Activated gamma-delta T cell treated with anti-CD3 and anti-CD28 coated beads, Interleukin-2, amount 50 U/mL, for 16 hours (primary cell): ENCODE measurements at places on chromosomes 7 and 10.

DNA sequence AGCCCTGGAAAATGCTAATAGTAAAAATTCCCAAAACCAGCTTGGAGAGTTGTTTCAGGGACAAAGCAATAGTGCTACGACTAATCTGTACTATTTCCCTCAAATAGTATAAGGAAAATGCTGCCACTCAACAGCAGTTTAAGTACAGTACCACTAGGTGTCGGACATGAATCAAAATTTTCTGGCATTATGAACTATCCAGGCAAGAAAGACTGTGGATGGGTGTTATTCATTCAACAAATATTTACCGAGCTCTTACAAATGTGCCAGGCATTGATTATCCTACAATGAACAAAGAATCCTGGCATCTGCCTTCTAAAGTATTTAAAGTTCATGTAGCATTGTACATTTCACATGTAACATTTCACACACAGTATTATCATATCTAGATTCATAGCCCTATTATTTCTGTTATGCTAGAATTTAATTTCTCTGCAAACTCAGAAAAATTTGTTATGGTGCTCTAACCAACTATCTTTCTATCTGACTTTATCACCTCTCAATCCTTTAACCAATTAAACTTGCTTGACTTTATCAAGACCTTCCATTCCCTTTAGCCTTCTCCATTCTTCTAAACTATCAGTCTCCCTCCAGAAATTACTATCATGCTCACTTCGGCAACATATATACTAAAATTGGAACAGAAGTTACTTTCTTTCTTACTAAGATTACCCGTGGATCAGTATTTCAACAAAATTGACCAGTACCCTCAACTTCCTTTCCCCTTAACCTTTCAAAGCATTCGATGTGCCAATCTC, 80.6 kb downstream of the ARHGAP21 start:
- no peak for DNase-seq

- DNase-seq = no peak
These were observed 68.5 kb downstream of the LRRN3 start for GRCh38 chr7:111159426-111159825.

- DNase-seq = no peak
These were observed 40.8 kb downstream of the CYP2C19 start for GRCh38 chr10:94803307-94803706.

- DNase-seq = no peak
These were observed 114.3 kb downstream of the ALOX5 start for GRCh38 chr10:45488365-45488764.

GRCh38 chr7:148579366-148579765, 11.2 kb upstream of the C7orf33 start:
- no peak for DNase-seq

- no peak for DNase-seq
These were observed 2.3 kb downstream of the ERLIN1 start for GRCh38 chr10:100183481-100183880.

DNA sequence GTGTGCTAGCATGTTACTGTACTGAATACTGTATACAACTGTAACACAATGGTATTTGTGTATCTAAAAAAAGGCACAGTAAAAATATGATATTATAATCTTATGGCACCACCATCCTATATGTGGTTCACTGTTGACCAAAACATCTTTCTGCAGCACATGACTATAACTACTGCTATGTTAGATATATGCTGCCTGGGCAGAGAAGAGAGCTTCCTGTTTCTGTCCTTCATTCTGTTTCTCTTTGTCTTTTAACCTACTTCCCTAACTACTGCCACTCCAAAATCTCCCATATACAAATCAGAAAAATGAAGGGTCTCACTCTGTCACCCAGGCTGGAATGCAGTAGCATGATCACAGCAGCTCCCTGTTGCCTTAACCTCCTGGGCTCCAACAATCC, 8.8 kb upstream of the FGL2 start:
- no peak for DNase-seq

GRCh38 chr7:7819442-7820247, 101.2 kb upstream of the RPA3 start:
- DNase-seq = no peak

DNA sequence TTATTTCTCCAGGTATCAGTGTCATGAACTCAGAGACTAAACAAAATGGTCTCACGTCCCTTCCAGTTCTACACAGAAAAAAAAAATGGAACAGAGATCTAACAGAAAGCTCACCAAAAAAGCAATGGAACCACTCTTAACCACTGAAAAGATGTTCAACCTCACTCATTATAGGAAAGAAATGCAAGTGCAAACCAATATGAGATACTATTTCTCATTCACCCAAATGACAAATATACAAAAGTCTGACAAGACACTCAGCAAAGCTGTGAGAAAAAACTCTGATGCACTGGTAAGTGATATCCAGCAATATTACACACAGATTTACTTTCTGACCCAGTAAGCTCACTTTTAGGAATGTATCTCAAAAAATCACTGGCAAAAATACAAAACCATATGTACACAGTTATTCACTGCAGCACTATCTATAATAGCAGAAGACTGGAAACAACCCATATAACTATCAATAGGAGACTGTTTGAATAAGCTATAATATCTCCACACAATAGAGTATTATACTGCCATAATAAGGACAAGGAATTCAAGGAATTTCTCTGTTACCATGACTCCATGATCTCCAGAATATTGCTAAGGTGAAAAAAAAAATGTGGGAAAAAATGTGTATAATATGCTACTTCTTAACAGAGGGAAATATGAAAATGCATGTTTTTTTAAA, 36.6 kb downstream of the ABI1 start:
- no peak for DNase-seq

GRCh38 chr10:20596911-20597310, 300.2 kb downstream of the NEBL start:
- no peak for DNase-seq

- no peak for DNase-seq
These were observed 14.0 kb downstream of the KMT2E start for GRCh38 chr7:105028004-105028403.

DNA sequence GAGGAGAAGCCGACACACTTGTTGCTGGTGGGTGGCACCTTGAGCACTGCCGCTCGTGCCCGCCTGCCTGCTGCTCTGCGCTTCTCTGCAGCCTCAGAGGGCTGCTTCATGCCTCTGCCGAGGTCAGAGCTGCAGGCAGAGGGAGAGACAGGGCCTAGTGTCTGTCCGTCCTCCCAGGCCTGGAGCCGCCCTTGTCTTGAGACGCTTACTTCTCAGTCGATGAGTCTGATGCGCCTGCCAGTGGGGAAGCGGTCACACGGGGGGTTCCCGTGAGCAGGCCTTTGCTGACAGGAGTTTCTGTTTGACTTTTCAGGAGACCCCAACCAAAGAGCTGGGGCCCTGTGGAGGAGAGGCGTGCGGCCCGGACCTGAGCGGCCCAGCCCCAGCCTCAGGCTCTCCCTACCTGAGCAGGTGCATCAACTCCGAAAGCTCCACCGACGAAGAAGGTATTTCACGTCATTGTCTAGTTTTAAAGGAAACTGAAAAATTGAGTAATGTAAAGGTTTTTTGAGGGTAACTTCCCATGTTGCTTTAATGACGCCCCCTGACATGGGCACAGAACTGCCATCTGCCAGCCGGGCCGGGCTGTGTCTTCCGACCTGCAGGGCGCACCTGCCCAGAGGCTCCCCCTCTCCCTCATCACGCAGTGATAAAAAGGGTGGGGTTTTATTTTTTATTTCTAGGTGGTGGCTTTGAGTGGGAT, 7.8 kb upstream of the BHLHA15 start:
- DNase-seq = no peak

GRCh38 chr7:73865738-73866445, 4.9 kb downstream of the TMEM270 start:
- no peak for DNase-seq

GRCh38 chr10:17883621-17884020, 68.1 kb upstream of the SLC39A12 start:
- no peak for DNase-seq

DNA sequence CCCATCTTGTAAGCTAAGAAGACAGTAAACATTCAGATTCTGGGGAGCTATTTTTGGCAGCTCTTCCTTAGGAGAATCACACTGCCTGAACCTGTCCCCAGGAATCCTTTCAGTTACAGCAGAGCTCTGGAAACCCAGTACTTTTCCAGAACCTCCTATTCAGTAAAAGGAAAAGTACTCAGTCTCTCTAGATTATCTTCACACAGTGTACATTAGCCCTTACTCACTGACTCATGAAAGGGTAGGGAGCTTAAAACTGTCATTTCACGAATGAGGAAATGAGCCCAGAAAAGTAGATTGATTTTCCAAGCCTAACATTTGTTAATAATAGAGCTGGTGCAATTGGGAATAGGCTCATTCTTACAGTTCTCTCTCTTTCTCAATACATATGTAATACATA, 3.9 kb upstream of the CNNM1 start:
- no peak for DNase-seq

GRCh38 chr7:3668743-3669142, 367.7 kb downstream of the SDK1 start:
- no peak for DNase-seq

DNA sequence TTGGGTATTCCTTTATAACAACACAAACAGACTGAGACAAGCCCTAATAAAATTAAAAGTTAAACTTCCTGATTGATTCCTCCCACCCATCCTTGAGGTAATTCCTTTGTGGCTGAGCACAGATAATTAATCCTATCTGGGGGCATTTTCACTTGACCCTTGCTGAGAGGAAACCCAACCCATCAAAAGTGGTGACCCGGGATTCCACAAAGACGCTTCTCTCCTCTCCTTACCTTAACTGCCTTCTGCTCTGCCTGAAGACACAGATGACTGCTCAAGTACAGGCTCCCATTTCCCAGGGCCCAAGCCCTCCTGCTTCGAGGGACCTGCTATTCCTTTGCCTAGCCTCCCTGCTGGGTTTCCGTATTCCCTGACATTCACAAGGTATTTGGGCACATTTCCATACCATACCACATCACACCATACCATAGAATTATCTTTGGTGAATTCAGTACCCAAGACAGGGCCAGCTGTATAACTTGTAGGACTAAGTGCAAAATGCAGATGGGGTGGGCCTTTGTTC, 9.8 kb upstream of the MAPK8 start:
- DNase-seq = no peak

DNA sequence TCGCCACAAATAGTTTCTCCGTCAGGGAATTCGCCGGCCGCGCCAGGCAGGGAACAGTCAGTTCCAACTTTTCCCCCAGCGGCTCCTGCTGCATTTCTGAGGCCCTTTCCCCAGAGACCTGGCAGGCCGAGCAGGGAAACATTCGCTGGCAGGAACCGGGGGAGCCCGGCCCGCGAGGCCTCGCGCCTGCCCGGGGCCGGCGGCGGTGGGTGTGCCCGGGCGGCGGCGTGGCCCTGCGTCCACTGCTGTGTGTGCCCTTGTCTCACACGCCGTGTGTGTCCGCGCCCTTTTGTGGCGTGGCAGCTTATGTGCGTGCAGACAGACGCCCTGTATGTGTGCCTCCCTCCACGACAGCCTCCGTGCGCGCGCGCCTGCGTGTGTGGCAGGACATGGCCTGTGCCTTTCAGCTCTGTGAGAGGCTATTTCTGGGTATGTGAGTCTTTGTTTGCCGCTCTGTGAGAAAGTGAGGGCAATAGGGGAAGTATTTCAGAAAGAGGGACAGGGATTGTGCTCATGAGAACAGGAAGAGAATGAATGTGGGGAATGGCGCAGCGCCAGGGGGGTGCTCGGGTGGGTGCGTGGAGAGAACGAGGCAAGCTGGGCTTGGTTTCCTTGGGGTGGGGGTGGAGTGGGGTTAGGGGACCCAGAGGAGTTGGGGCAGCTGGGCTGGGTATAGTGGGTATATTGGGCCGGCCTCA, 689 bp upstream of the SMARCD3 start:
- no peak for DNase-seq

DNA sequence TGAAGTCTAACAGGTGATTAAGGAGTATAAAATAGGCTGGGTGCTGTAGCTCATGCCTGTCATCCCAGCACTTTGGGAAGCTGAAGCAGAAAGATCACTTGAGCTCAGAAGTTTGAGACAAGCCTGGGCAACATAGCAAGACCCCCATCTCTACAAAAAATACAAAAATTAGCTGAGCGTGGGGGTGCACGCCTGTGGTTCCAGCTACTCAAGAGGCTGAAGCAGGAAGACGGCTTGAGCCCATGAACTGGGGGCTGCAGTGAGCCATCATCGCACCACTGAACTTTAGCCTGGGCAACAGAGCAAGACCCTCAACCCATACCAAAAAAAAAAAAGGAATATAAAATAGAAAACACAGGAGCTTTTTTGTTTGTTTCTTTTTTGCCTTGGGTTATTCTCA, 47.4 kb downstream of the DCLRE1A start:
- no peak for DNase-seq

- no peak for DNase-seq
These were observed 678.2 kb downstream of the GRM8 start for GRCh38 chr7:126574276-126575250.

GRCh38 chr10:1543596-1543995, 193.7 kb downstream of the ADARB2 start:
- no peak for DNase-seq
